ENCODE measurements at places on chromosomes 2 and 18. TPM values are rescaled to one million over a fixed set of nuclear protein-coding genes. Genes with fewer than 3 reads are reported as not detected.
A peak's percentile ranks its signal among the peaks of the same experiment; 100 is the strongest.

FBXO41 gene
- total RNA-seq, result 2.9 TPM

SMIM21 gene
- total RNA-seq, result not detected

PLB1 gene
- 0.65 TPM for total RNA-seq

DNA sequence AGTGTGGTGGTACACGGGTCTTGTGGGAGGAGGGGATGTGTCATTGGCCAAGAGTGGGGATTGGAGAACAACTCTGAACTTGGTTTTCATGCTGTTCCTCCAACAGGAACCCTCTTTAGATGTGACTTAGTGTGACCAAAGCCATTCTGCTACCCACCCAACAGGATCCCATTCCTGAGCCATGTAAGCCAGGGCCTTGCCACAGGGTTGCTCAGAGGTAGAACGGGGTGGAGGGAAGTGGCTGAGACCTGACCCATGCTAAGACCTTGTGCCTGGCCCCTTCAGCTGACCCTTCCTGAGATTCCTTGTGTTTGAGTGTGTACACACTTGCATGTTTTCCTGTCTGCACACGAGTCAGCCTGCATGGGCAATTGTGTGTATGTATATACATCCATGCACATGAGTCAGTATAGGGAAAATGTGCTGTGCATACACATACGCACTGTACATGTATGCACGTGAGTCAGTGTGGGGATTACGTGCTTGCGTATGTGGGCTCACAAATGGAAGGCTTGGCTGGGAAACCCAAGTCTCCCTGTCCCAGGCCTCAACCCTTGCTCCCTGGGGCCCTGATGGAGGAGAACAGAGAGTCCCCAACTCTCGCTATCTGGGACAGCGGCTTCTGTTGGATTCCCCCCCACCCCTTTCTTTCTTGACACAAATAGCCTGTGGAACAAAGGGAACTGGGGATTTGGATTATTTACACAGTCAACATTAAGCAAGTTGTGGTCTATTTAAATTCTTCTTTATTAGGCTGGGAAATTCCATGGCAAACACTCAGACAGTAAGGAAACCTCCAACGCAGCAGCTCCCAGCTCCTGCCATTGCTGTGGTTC is 339.8 kb downstream of the DYSF start:
- DNase-seq, result peak; percentile 63

- no peak for DNase-seq
Measured at GRCh38 chr2:144078802-144079724, 440.9 kb downstream of the ZEB2 start.

DNA sequence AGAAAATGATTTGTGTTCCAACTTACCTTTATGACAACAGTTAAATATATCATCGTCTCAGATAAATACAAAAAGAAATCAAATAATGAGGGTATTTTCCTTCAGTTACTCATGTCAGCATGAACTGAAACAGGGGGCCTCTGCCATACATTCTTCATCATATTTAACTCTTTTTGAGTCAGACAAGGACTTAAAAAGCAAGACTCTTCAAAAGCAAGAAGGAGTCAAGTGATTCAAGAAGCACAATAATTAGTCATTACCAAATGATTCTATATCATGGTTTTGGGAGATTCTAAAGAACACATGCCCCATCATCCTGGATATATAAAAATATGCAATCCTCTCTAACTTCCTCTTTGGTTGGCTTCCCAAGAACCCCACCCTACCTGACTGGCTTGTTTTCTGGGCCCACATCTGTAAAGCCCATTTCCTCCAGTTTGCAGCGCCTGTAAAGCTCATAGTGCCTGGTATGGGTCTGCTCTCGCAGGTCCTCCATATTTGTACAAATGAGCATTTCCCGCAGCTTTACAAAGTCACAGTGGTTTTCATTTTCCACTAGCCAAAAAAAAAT is 49.7 kb downstream of the SEPTIN10 start:
- DNase-seq, result no peak

GRCh38 chr2:168501466-168502065 is 45.5 kb downstream of the CERS6 start:
- DNase-seq, result no peak

- DNase-seq, result no peak
Measured at GRCh38 chr2:28480403-28481049, 15.3 kb upstream of the PLB1 start.

GRCh38 chr18:27789406-27789805 is 387.5 kb downstream of the CDH2 start:
- DNase-seq, result no peak

DNA sequence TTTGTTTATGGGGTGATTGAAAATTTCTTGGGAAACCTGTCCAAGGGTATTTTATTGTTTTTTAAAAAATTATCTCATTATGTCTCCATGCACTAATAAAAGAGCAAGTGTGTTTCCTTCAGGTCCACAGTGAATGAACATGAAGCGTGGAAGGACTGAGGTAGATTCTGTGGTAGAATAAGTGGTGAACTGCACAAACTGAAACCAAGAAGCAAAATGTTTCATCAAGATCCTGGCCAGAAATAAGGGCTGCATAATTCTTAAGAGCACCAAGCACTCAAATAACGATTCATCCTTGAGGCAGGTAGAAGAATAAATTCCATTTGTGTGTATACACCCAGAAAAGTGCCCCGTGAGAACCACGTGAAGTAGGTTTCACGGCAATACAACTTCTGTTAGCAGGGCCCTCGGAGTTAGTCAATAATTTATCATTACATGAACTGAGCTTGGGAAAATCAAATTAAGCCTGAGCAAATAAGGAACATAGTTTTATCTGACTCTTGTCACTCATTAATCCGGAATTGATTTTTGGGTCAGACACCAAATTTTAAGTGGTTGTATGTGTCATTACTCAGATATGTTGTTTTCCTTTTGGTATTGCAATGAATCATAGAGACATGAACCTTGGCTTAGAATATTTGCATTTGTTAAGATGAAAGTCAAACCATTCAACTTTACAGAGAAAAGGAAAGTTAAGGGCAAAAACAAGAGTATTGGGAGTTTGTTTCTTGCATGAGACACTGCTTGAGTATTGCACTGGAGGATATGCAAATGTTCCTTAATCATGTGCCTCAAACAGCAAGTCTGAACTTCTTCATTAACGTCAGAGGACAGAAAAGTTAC is 472.6 kb upstream of the NETO1 start:
- no peak for DNase-seq

GRCh38 chr2:232838406-232838874 is 31.6 kb upstream of the SNORC start:
- peak; percentile 81 for DNase-seq

GRCh38 chr2:96546797-96547196 is 10.2 kb downstream of the ARID5A start:
- no peak for DNase-seq

GRCh38 chr2:215522237-215522636 is 86.4 kb upstream of the FN1 start:
- no peak for DNase-seq

DNA sequence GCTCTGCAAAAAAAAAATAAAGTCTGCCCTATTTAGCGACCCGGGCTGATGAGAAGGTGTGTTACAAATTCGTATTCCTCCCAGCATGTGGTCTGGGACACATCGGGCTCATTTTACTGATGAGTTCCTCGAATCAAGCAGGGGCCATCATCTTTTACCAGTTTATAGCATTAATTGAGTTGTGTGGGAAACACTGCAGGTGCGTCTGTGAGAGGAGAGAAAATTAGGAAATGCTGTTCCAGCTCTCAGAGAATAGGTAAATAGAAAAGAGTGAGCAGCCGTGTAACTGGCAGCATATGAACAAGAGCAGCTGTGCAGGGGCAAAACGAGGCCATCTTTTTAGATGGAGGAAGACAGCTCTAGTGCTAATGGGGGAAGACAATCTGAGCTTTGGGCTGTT is 216.7 kb downstream of the SETBP1 start:
- no peak for DNase-seq

DNA sequence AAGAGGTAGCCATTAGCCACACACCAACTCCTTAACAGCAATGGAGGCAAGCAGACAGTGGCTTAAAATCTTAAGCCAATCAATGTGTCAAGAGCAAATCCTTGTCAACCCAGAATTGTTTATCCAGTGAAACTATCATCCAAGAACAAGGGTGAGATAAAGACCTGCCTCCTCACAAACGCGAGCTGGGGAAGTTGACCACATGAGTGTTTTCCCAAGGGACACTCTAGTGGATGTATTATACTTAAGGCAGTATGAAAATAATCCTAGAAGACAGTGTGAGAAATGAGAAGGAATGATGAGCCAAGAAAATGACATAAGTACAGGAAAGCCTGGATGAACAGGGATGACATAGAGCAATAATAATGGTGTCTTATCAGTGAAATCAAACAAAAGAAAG is 209.6 kb downstream of the TWIST2 start:
- peak; percentile 31 for DNase-seq

DNA sequence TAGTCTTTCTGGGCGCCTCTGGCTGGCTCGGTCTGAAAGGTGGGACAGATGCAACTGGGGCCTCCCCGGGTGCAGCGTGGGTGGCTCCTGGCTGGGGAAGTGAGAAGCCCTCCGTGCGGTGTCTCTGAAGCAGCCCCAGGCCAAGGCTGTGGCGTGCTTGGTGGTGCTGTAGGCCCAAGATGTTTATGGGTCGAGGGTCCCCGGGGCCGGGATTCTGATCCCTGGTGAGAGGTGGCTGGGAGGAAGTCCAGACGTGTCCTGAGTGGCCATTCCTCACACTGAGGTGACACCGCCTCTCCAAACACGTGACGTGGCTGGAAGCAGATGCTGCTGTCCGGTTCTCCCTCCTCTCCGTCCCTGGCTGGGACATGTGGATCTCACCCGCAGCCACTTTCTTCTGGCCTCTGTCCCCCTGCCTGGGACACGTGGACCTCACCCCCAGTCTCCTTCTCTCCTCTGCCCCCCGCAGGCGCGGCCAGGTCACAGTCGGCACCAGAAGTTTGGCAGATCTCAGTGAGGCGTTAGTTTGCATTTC is 12.6 kb downstream of the RTP5 start:
- DNase-seq, result no peak

DNA sequence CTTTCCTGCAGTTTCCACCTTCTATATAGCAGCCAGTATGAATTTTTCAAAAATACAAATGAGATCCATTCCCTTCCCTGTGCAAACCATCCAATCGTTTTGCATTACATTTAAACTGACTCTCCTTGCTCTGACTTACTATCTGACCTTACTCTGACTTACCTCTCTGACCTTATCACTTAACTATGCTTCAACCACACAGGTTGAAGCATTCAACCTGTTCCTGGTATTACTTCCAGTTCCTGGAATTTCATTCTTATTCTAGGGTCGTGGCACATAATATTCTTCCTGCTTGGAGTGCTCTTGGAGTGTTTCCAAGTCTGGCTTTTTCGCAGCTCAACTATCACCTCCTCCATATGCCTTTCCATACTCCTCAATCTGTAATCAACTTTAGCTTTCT is 850.6 kb upstream of the CHAC2 start:
- no peak for DNase-seq

GRCh38 chr2:225130093-225130492 is 87.8 kb upstream of the DOCK10 start:
- DNase-seq, result no peak

DNA sequence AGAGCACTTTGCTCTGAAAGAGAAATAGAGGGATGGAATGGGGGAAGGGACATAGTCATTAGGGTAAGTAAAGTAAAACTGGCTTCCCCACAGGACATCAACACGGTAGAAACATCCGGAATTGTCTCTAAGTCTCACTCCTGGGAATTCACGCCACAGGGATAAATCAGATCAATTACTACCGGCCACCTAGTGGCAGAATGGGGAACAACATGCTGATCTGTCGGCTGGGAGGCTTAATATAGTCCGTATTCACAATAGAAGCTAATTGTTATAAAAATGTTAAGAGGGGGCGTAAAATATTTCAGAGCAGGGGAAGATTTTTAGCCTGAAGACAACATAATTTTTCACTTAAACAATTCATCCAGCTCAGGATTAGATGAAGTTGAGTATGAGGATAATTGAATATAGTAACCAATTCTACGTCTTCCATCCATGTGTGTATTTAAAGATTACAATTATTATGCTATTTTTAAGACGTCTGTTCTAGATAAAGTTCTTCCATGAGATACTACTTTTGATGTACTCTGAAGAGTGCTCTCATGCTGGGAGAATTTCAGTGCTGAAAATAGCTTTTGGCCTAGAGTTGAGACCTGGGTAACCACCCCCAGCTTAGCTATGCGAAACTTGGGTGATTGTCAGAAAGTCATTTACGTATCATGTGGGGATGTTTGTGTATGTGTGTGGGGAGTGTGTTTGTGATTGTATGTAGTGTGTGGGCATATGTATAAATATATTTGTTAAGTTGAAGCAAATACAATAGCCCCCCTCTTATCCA is 65.7 kb downstream of the LRRTM1 start:
- DNase-seq, result peak; percentile 44

DNA sequence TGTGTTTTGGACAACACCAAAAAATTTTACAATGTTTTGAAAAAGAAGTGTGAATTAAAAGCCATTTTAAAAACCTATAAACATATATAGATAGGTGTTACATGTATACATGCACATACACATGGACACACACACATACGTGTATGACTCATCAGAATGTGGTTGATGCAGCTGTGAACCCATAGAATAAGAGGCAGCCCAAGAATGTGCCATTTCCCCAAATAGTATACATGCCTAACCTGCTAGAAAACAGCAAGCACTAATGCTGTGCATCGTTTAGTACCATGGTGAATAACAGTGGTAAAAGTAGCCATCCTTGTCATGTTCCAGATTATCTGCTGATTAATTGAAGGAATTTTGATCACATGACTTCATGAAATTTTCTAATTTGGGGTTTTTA is 149.0 kb downstream of the DSEL start:
- DNase-seq, result no peak

DNA sequence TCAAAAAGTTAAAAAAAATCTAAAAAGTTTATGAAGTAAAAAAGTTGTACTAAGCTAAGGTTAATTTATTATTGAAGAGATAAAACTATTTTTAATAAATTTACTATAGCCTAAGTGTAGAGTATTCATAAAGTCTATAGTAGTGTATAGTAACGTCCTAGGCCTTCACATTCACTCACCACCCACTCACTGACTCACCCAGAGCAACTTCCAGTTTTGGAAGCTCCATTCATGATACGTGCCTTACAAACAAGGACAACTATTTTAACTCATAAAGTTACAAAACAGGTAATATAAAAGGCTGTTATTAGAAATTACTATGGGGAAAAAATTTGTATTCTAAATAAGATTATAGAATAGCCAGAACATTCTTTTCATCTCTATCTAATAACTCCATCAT is 158.9 kb upstream of the FN1 start:
- DNase-seq, result no peak
